ENCODE measurements at places on chromosomes 2 and 18.

DNA sequence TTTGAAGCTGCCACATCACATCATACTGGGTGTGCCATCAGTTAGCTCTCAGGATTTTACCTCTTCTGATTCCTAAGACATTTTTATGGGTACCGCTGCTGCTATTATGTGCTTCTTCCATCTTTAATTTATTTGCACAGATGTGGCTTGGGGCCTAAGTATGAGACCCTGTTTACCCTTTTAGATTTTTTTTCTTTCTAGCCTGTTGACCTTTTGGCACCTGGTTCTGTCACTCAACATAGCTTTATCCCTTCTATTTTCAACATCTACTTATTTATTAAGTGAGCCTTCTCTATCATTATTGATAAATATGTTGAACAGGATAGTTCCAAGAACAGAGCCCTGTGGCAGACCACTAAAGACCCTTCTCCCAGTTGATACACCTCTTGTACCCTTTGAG is 57.0 kb downstream of the TET3 start:
- DNase-seq: no peak

GRCh38 chr2:202376460-202377206 is 506 bp downstream of the BMPR2 start:
- DNase-seq: no peak

GRCh38 chr2:168751104-168751740 is 51.2 kb upstream of the NOSTRIN start:
- no peak for DNase-seq

- DNase-seq: no peak
These were observed 664 bp downstream of the CCT4 start for GRCh38 chr2:61887717-61888266.

GRCh38 chr2:189581354-189582139 is 961 bp upstream of the SLC40A1 start:
- no peak for DNase-seq

DNA sequence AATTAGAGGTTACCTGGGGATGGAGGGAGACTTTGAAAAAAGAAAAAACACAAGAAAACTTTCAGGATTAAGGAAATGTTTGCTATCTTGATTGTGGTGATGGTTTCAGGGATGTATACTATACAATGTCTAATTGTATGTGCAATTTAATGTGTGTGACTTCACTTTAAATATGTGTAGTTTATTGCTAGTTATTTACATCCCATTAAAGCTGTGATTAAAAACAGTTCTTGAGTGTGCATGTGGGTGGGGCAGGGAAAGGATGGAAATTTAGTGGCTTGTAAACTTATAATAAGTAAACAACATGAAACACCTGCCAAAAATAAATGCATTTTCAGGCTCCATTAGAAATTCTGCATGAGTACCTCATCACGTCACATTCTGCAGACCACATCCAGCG is 167.0 kb downstream of the MYO5B start:
- no peak for DNase-seq

GRCh38 chr2:47065343-47065742 is 89.8 kb downstream of the STPG4 start:
- DNase-seq: no peak

DNA sequence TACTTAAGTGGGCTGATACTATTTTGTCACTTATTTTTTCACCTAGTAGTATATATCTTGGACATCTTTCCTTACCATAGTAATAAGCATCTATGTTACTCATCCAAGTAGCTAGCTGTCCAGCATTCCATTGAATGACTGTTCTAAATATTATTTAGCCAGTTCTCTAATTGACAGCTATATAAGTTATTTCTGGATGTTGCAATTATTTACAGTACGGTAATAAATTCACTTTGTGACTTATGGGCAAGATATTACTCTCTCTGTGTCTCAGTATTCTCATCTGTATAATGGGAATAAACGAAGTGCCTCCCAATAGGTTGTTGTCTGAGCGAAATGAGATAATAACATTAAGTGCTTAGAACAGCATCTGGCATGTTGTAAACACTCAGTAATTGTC is 46.6 kb upstream of the AGAP1 start:
- no peak for DNase-seq

- DNase-seq: no peak
These were observed 251.1 kb downstream of the NCKAP5 start for GRCh38 chr2:133317178-133317577.

DNA sequence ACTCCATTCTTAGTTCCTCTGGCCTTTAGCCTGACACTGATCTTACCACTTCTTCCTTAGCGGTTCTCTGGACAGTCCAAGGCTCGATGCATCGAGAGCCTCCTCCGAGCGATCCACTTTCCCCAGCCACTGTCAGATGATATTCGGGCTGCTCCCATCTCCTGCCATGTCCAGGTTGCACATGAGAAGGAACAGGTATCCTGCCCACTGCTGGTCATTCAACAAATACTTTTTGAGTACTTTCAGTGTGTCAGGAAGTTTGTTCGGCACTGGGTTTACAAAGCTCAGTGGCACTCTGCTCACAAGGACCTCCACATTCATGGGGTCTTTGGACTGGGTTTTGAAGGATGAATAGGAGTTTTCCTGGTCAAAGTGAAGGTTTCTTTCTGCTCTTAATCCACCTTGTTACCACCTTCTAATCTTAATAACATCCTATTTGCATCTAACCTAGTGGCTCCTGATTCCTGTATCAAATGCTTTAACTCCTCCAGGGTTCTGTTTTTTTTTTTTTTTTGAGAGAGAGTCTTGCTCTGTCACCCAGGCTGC is 25.8 kb downstream of the GCKR start:
- DNase-seq: no peak

GRCh38 chr2:79960519-79960918 is 344.0 kb downstream of the LRRTM1 start:
- no peak for DNase-seq

DNA sequence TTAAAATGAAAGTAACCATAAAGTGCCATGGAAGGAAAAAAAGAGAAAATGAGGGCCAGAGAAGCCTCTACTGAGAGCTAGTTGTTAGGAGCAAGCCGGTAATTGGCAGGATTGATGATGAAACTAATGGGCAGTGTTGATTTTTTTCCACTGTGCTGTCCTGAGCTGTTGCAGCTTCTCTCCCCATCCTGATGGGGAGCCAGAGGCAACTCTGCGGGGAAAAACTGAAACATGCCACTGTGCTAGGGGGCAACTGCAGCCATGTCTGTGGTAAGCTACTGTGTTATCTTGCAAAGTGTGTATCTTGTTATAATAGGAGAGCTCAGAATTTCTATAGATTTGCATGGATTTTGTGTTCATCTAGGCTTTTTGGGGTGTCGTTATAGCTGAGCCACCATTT is 487.9 kb downstream of the STK39 start:
- no peak for DNase-seq

- DNase-seq: no peak
These were observed 172.1 kb downstream of the NEDD4L start for GRCh38 chr18:58216071-58216481.

GRCh38 chr2:136075476-136075875 is 42.5 kb downstream of the CXCR4 start:
- DNase-seq: no peak

GRCh38 chr2:181241797-181242196 is 215.4 kb upstream of the ITGA4 start:
- no peak for DNase-seq

GRCh38 chr2:64945973-64946768 is 43.0 kb upstream of the SLC1A4 start:
- peak; percentile 29 for DNase-seq

Data from stimulated activated CD8-positive, alpha-beta memory T cell treated with anti-CD3 and anti-CD28 coated beads, Interleukin-7, amount 100 ng/mL, for 1 hour (primary cell).